ENCODE measurements at places on chromosomes 16 and 17. TPM values are rescaled to one million over a fixed set of nuclear protein-coding genes. Genes with fewer than 3 reads are reported as not detected.

- no peak overlapping the region for H3K4me3 ChIP-seq
- no peaks in the 10 kb centered on the region for H3K27me3 ChIP-seq
- no peak for DNase-seq
These were observed 5.8 kb downstream of the IRX3 start for GRCh38 chr16:54280751-54281150.

GRCh38 chr16:81384006-81384405, 60.6 kb upstream of the CMIP start:
- no peak overlapping the region for H3K27ac ChIP-seq
- no peaks in the 10 kb centered on the region for H3K27me3 ChIP-seq
- no peak for DNase-seq
- H3K4me1 ChIP-seq, result no peaks in the 10 kb centered on the region

- no peaks in the 10 kb centered on the region for H3K36me3 ChIP-seq
- no peak overlapping the region for H3K27ac ChIP-seq
- no peaks in the 10 kb centered on the region for H3K27me3 ChIP-seq
- DNase-seq, result no peak
- H3K4me3 ChIP-seq, result no peak overlapping the region
- H3K4me1 ChIP-seq, result no peaks in the 10 kb centered on the region
These were observed 191.7 kb upstream of the RBFOX1 start for GRCh38 chr16:7140899-7141298.

HCRT gene
- not detected for total RNA-seq

- H3K36me3 ChIP-seq, result no peaks in the 10 kb centered on the region
- no peaks in the 10 kb centered on the region for H3K4me1 ChIP-seq
- no peaks in the 10 kb centered on the region for H3K27me3 ChIP-seq
- DNase-seq, result no peak
- H3K27ac ChIP-seq, result no peak overlapping the region
These were observed 1.8 kb downstream of the NLRP1 start for GRCh38 chr17:5582209-5583185.

CD300E gene
- 0.56 TPM for total RNA-seq

DNA sequence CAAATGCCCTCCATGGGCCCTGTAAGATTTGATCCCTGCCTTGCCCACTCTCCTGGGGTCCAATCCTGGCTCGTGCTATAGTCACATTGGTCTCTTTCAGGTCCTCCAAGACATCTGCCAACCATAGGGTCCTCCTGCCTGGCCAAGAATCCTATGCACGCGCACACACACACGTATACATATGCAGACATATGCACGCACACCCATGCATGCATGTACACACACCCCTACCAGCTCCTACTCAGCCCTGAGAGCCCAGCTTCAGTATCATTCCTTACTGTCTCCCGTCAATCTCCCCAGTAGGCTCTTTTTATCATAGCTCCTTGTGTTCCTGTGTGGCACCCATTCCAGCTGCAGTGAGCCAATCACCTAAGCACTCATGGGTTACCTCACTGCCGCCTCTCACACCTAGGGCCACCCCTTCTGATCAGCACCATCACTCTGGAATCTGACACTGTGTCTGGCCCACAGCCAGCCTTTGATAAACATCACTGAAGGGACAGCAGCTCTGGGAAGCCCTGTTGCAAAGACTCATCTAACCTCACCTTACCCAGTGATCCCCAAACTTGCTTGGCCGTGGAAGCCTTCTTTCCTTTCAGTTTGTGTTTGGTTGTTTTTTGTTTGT, 7.9 kb upstream of the DNAH17 start:
- H3K27me3 ChIP-seq, result no peaks in the 10 kb centered on the region
- no peak overlapping the region for H3K4me3 ChIP-seq
- H3K36me3 ChIP-seq, result no peaks in the 10 kb centered on the region
- H3K27ac ChIP-seq, result no peak overlapping the region

DNA sequence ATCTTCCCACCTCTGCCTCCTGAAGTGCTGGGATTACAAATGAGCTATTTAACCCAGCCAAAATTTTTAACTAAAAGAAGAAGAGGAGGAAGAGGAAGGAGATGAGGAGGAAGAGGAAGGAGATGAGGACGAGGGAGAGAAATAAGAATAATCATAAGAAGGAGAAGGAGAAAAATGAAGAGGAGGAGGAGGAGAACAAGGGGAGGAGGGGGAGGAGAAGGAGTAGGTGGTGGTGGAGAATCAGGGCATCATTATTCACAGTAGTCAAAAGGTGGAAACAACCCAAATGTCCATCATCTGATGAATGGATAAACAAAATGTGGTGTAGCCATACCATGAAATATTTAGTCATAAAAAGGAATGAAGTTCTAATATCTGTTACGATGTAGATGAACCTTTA, 21.2 kb upstream of the MGAT5B start:
- H3K27me3 ChIP-seq, result no peaks in the 10 kb centered on the region
- no peak overlapping the region for H3K4me3 ChIP-seq
- no peak for DNase-seq
- no peaks in the 10 kb centered on the region for H3K36me3 ChIP-seq
